ENCODE measurements at places on chromosomes 3 and 15.

- no peak for DNase-seq
Measured at GRCh38 chr3:196659901-196660351, 20.4 kb downstream of the NRROS start.

GRCh38 chr3:143179603-143180002 lies 60.0 kb downstream of the CHST2 start:
- no peak for DNase-seq

DNA sequence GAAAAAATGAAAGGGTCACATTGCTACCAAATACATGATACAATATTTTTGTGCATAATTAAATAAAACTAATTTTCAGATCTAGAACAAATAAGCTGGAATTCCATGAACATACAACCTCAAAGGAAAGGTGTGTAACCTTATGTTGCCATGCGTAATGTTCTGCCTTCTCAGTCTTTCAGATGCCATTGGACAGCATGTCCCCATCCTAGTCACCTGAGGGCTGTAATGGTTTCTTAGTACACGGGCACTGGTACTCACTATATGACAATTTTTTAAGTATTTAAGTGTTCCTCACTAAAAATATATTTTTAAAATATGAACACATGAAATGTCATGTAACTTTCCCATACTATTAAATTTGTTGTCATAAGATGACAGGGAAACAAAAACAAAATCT lies 24.1 kb downstream of the NEK10 start:
- no peak for DNase-seq

DNA sequence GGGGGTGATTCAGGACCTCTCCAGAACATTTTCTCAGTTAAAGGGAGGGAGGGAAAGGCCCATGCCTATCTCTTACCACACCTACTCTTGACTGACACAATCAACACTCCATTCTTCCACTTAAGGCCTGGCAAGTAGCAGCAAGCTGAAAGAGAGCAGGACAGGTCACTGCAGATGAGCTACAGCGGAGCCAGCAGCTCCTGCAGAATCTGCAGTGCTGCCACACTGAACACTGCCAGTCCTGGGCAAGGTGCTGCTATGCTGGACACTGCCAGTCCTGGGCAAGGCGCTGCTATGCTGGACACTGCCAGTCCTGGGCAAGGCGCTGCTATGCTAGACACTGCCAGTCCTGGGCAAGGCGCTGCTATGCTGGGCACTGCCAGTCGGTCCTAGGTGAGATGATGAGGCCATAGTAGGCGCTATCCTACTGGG lies 143.7 kb downstream of the MYLK start:
- no peak for DNase-seq

DNA sequence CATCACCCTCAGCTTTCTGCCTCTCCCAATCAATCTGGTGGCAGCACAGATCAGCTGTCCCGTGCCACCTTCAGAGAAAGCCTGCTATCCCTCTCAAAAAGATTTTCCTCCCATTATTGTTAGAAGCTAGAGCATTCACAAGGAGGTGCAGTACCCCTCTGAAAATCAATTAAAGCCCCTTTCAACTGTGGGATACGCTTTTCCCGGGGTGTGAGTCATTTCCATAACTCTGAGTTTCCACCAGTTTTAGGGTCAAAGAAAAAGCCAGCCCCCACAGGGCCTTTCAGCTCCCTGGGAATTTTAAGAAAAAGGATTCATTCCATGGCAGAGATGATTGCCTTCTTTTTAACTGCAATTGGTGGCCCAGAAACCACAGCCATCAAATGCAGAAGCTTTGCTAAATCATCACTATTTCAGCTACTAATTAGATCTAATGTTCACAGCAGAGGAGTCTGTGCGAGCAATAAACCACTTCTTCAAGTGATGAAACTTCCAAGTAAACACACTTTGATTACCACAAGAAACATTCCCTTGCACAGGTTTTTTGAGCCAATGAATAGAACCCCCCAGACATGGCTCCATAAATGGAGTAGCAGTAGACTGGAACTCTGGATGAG lies 270.0 kb upstream of the TPRG1 start:
- DNase-seq = no peak

DNA sequence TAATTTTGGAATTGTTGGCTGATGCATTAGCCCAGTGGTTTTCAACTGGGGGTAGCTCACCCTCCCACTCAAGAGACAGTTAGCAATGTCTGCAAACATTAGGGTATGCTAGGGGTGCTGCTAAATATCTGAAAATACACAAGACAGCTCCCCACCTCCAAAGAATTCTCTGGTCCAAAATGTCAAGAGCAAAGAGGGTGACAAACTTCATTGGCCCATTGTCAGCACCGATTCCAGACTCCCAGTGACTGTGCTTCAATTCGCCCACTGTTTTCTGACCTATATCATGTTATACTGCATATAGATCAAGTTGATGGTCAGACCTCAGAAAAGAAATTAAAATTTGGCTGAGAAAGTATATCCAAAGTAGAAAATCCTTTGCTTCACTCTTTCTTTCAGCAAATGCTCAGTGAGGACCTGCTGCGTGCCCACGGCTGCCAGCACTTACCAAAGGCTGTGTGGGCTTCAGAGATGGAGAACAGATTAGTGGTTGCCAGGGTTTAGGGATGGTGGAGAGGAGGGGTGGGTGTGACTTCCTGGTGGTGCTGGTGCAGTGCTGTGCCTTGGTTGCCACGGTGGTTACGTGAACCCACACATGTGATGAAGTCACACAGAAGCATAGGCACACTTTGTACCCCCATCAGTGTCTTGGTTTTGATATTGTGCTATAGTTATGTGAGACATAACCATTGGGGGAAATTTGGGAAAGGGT lies 204.0 kb downstream of the PLCL2 start:
- DNase-seq = peak; percentile 67

DNA sequence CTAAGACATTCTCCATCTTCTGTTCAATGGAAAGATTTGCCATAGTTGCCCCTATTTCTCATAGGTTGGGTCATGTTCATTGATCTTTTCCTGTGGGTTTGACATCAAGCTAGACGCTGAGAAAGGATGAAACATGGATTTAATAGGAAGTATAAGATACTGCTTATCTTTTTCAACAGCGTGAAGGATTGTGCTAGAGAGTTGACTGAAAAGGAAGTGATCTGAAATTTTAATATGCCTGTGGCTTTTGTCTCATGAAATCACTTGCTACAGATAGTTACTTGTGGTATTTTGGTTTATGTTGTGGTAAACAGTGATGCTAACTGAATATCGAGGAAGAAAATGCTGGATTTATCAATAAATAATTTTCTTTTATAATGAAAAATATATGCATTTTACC lies 442.9 kb downstream of the EDEM1 start:
- DNase-seq = no peak

DNA sequence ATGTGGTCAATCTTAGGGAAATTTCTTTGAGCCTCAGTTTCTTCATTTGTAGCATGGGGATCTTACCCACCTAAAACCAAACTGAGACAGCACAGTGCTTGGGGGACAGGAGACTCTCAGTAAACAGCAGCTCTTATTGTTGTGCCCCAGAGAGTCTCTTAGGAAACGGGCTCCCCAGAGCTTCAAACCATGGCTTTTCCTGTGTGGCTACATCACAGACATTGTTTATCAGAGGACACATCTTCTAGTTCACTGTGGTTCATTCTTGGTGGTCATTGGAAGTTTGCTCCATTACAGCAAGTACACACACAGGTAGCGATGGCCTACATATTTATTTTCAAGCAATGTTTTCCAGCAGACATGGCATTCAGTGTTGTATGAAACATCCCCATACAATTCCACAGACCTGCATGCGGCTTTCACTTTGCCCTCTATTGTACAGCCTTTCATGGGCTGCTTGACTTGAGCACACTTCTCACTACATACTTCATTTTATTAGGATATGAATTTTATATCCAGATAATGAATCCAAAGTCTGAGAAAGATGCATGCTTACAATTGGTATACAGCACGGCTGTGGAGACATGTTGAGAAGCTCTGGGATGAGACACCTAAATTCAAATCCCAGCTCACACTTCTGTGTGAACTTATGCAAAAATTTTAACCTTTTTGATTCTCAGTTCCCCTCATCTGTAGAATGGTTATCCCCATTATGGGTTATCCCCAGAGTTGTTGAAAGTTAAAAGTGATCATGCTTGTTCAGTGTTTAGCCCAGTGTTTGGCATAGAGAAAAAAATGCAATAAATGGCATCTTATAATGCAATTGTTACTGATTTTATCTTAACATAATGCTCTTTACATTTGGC lies 84.8 kb upstream of the ICE2 start:
- DNase-seq = no peak

DNA sequence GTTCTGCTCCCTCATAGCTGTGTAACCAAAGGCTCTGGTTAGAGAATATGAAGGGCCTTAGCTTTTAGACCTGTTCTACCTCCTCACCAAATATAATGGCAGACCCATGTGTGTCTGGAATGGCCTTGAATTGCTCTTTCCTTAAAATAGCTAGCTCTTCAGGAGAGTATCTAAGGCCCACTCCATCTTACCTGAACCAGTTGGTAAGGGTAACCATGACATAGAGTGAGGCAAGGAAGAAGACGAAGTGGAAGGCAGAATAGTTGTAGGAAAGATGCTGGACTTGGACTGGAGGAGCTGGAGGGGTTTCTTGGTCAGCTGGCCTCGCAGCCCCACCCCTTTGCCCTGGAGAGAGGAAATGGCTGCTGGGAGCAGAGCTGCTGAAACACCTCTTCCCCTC lies 3.1 kb downstream of the SERF2 start:
- DNase-seq = no peak

DNA sequence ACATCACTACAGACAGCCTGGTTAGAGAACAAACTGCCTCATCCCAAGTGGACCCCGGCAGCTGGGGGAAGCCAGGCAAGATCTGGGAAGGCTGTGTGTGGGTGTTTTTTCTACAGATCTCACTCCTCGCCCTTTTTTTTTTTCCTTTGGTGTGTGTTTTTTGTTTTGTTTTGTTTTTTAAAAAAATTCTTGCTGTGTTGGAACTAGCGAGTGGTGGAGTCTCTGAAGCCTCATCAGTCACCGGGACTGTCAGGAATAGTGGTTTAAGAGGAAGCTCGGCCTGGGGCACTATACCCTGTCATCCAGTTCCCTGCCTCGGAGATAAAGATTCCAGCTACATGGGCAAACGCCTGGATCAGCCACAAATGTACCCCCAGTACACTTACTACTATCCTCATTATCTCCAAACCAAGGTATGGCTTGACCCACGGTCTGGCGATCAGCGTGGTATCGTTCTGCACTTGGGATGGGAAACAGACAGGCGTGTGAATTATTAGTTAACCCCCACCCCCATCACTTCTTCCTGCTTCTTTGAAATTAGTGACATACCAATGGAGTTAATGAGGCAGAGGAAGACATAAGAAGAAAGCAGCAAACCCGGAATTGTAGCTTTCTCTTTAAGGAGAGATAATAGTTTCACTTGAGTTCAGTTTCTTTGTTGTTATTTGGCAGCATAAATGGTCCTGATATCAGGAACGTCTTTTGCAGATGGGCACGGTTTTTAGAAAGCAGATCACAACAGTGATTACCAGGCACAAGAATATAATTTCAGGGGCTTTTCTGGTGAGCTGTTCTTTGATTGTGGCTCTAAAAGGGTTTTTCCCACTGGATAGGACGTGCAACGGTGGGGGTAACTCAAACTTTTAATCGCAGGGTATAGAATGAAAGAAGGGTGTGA lies 722 bp downstream of the RBMS3 start:
- no peak for DNase-seq

- DNase-seq = no peak
Measured at GRCh38 chr3:196336319-196337145, 1.7 kb downstream of the TM4SF19 start.

DNA sequence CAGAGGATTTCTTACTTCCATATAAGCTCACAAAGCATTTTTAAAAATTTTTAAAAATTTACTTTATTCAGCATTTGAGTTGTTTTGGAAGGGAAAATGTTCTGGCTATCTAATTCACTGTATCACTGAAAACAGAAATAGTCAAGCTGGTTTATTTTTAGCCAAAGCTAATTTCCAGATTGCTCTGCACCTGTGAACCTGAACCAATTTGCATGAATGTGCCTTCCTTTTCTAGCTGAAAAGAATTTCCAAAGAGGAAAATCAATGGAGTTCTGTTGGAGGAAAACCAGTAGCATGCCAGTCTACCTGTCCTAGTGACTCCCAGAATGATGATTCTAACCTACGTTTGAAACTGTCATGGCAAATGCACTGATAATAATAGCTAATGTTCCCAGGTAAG lies 134.2 kb upstream of the LIPC start:
- no peak for DNase-seq

GRCh38 chr3:133283958-133284807 lies 115.7 kb upstream of the BFSP2 start:
- no peak for DNase-seq

DNA sequence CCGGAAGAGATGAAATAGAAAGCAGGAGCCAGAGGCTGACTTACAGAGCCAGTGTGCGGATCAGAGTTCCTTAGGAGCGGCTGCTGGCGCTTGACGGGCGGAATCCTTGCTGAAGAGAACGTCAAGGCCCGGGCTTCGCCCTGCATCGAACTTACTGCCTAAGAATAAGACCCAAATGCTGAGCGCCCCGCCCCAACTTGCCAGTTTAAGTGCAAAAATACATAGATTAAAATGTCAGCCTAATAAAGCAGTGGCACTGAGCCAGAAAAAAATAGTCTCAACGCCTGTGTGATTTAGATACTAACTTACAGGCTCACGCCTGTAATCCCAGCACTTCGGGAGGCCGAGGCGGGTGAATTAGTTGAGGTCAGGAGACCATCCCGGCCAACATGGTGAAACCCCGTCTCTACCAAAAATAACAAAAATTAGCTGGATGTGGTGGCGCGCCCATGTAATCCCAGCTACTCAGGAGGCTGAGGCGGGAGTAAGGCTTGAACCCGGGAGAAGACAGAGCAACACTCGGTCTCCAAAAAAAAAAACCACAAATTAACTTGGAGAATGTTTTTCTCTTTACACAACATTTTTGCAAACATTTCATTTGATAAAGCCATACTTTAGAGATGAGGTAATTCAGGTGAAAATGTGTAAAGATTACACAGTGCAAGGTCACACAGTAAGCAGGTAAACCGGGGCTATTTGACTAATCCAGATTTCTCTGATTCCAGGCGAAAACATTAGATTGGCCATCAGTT lies 1.2 kb upstream of the UBP1 start:
- DNase-seq = no peak

- DNase-seq = no peak
Measured at GRCh38 chr15:25245801-25246622, 192.8 kb downstream of the UBE3A start.

- DNase-seq = no peak
Measured at GRCh38 chr3:177234121-177234520, 36.8 kb upstream of the TBL1XR1 start.
